ENCODE measurements at places on chromosomes 12 and 14.

DNA sequence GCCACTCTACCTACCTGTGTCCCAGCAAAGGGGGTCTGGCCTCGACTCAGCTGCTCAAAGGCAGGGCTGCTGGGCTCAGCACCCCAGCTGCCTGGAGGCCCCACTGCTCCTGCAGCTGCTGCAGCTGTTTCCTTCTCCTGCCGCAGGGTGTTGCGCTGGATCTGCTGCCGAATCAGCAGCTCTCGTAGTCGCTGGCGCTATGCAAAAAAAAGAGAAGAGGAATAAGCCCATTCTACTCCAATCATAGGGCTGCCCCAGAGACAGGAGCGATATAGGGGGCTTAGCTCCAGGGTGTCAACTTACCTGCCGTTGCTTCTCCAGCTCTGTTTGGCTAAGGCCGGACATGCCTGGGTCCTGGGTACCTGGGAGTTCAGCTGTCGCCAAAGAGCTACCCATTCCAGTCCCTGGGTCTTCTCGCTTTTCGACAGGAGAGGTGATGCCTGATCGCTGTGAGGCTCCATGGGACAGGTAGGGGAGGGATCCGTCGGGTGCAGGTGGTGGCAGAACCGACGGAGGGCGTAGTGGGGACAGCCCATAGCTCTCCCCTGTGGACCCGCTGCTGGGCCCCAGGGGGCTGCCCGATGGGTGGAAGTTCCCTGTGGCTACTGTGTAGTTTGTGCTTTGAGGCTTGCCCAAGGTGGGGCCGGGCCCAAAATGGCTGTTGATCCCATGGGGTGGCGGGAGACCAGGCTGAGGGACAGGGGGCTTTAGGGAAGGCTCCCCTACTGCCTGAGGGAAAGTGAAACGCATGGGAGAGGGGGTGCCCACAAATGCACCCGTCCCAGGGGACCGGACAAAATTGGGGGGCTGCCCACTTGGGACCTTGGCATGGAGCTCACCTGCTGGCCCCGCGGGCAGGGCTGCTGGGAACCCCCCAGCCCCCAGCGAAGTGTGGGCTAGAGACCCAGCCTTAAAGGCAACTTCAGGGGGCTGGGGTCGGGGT lies 20.9 kb downstream of the KMT2D start:
- no peak for DNase-seq

- DNase-seq: no peak
Measured at GRCh38 chr14:100739306-100739705, 12.6 kb downstream of the DLK1 start.

GRCh38 chr12:22437031-22437806 lies 102.7 kb upstream of the ST8SIA1 start:
- no peak for DNase-seq

GRCh38 chr12:55700255-55701018 lies 7.3 kb downstream of the ITGA7 start:
- DNase-seq: no peak

- DNase-seq: no peak
Measured at GRCh38 chr14:64944041-64944440, 1.5 kb upstream of the GPX2 start.

GRCh38 chr12:9626291-9626690 lies 18.6 kb upstream of the KLRB1 start:
- no peak for DNase-seq

DNA sequence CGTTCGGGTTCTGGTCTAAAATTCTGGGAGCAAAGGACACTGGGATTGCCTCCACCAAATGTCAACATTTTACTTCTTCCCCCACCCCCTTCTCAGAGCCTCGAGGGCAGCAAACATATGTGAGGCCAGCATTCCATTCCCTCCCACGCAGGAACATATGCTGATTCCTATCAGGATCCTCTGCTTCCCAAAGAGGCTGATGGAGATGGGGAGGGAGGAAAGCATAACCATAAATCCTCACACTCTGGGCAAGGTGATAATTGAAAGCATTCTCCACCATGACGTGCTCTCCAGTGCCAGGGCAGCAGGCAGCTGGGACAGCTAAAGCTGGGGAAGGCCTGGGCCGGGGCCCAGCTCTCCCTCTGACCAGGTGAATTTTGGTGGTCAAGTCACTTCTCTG lies 395.0 kb downstream of the ZFP36L1 start:
- peak; percentile 69 for DNase-seq

GRCh38 chr14:99522025-99522401 lies 40.8 kb downstream of the CCNK start:
- no peak for DNase-seq

DNA sequence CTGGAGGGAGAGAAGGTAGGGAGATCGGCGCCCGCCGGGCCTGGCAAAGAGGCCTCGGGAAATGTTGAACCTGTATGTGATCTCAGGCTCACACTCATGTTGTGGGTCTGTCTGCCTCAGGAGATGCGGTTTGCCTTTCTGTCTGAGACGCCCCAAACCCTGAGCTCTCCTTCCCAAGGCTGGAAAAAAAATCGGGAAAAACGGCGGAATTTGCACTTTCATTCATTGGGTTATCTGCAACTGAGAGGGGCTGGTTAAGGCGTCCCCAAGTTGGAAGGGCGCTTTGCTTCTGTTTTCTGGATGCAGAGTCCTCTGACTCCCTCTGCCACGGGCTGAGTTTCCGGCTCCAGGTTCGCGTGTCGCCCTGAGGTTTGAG lies 5.0 kb upstream of the HOXC9 start:
- no peak for DNase-seq

GRCh38 chr14:74977901-74978385 lies 22.5 kb upstream of the PGF start:
- no peak for DNase-seq

GRCh38 chr12:112988224-112988623 lies 9.9 kb downstream of the OAS2 start:
- DNase-seq: no peak

DNA sequence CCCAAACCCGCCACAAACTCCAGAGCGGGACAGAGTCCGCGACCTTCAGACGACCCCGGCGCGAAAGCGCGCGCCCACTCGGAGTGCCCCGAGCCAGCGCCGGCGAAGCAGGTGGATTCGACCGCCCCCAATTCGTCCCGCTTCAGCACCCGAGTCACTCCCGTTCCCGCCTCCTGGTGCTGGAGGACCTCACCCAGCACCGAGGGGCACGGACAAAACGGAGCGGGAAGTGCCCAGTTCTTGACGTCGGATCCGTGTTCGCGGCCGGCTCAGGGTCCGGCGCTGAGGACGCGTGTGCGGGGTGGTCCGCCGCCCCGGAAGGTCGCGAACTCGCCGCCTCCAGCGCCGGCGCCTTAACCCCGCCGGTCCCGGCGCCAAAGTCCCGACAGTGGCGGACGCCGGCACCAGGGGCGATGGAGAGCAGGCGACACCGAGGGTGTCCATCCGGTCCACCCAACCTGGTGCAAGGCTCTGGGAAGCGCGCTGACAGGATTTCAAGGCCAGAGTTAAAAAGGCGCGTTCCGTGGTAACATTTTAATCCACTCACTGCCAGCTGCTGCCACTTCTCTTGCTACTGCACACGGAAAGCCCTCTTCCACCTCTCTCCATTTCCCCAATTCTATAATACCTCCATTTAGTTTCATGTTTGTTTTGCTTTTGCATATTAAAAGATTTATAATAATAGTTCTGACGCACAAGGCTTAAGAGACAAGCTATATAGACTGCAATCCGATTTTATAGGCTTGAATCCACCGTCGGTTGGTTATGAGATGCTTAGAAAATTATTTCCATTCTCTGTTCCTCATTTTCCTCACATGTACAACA lies 240.0 kb upstream of the CPNE8 start:
- peak; percentile 17 for DNase-seq

DNA sequence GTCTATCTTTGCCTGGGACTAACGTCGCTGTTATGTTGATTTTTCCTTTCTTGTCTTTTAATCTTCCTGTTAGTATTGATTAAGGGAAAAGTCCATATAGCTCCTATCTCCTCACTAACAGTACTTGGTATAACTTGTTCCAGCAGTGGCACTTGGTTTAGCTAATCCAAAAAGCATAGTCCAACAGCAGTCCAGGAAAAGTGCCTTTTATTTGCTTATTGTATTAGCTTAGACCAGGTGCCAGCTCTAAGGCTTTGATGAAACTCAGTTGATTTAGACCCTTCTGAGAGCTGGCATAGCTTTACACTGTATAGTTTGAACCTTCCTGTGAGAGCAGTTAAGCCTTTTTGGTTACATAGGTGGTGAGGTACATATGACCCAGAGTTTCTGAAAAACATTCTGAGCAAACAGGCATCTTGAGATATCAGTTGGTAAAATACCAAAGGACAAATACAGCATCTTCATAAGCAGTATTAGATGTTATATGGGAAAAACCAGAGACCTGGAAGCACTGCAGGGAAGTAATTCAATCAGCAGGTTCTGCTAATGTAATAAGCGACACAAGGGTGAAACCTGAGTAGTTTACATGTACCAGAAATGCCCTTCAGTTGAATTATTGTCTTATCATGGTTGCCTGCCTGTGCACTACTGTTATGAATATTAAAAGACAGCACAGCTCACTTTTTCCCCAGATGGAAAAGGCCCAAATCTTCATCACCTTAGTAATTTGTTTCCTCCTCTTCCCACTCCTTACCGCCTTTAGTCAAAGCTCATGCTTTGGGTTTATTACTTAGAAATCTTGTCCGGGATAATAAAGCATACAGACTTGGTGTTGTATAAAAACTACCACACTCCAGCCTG lies 13.0 kb downstream of the PELI2 start:
- DNase-seq: no peak

DNA sequence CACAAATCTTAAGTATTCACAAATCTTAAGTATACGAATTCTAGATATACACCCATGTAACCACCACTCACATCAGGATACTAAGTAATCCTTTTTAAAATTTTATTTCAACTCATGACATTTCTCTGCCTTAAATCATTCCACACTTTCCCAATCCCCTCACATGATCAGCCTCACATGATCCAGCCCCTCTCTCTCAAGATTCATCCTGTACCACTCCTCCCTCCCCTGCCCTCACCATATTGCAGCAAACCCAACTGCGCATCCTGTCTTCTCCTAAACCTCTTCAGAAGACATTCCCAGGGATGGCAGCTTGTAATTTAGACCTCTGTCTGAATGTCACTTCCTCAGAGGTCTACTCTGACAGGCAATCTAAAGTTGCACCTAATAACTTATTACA lies 1.7 kb upstream of the EIF4B start:
- DNase-seq: no peak

GRCh38 chr14:56198438-56198837 lies 80.2 kb downstream of the PELI2 start:
- DNase-seq: no peak

DNA sequence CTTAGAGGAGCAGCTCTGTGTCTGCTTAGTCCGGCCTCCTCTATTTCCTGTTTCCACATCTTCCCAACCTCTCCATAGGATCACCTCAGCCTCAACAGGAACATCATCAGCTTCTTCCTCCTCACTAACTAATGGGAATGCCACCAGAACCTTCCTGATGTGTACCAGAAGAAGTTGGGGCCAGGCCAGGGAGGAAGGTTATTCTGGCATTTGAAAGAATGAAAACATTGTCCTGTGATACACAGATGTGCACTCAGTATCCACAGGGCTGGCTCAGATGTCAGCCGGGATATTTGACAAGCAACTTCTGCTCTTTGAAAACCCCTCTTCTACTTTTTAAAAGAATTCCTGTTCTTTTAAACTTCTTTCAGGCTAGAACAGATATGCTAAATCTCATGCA lies 63.6 kb downstream of the TMEM30B start:
- no peak for DNase-seq

DNA sequence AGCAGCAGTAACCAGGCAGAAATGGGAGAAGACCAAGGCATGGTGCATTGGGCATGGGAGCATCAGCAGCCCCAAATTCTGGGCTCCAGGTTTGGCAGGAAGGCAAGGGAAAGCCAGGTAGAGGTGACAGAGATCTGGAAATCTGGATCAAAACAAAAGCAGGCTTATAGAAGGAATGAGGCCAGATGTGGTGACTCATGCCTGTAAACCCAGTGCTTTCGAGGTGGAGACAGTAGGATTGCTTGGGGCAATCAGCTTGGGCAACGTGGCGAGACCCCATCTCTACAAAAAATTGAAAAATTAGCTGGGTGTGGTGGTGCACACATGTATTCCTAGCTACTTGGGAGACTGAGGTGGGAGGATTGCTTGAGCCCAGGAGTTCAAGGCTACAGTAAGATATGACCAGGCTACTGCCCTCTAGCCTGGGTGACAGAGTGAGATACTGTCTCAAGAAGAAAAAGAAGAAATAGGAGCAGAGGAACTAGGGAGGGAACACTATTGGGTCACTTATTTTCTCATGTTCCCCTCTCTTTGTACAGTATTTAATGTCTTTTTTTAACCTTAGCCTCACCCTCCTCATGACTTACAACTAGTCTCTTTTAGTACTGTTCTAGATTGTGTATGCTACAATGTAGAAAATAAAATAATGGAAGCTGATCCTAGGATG lies 25.1 kb downstream of the SLC4A8 start:
- DNase-seq: no peak

- DNase-seq: no peak
Measured at GRCh38 chr12:97425380-97425779, 37.2 kb upstream of the RMST start.

DNA sequence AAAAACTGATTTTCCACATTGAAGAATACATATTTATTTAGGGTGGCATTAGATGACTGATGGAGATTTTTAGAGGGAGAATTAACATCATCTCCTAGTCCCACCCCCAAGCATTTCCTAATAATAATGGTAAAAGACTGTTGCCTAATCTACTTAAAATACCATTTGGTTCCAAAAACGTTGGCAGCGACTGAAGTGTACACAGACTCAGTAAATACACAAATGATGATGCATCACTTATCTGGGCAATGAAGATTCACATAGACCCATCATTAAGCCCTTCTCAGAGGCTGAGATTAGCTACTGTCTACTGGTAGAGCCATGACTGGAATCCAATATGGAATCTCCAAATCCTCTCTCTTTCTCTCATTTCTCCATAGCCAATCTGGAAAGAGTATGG lies 18.2 kb downstream of the RTN1 start:
- DNase-seq: no peak

DNA sequence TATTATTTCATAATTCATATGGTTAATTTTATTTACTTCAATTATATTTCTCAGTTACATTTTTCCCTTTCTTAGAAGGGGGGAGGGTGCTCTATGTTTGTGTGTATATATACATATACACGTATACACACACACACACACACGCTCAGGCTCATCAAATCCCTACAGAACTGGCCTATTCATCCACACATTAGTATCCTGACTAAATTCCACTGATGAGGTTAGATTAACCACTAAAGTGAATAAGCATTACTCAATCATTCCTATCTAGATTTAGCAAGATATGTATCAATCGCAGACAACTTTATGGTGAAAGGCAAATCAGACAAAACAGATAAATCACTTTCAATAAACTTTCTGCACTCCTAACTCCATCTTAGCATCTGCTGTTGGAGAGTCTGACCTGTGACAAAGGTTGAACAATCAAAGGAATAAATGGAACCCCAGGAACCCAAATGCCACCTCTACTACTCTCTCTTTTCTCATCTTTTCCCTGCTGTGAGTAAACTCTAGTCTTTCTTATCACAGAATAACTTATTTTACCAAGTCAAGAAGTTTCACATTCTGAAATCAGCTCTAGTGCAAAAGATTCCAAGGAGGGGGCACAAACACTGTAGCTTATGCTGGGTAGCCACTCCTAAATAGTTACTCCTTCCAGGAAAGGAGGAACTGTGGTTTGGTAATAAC lies 67.6 kb downstream of the RALGAPA1 start:
- no peak for DNase-seq
